ENCODE measurements at places on chromosomes 7 and 10.

DNA sequence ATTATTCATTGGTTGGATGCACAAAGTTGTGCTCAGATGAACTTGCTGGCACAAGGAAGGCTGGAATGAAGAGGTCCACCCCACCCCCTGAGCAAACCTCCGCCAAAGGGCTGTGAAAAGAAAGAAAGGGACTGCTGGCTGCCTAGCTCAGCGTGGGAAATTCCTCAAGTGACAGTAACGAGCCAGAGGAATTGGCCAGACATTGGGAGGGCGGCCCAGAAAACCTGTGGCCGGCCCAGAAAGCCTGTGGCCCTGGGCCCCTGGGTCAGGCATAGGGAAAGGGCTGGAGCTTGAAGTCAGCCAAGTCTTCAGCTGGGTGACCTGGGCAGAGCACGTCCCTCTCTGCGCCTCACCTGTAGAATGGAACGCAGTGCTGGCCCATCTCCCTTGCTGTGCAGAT is 30.6 kb upstream of the CTBP2 start:
- no peak for DNase-seq

- DNase-seq, result no peak
Measured at GRCh38 chr10:69446229-69446628, 5.0 kb upstream of the TSPAN15 start.

DNA sequence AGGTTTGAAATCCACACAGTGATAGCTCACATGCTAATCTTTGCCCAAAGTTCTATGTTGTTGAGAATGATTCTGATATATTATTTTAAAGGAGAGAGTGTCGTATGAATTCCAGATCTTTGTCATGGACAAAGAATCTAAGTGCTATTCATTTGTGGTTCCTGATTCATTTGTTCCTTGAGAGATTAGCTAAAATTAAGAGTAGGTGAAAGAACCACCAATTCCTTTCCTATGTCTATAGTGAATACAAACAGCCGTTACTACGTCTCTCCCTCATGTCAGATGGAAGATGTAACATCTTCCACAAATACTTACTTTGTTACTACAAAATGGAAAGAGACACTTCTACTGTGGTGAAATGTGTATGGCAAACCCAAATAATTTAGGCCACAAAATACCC is 3.3 kb upstream of the PLXDC2 start:
- no peak for DNase-seq

DNA sequence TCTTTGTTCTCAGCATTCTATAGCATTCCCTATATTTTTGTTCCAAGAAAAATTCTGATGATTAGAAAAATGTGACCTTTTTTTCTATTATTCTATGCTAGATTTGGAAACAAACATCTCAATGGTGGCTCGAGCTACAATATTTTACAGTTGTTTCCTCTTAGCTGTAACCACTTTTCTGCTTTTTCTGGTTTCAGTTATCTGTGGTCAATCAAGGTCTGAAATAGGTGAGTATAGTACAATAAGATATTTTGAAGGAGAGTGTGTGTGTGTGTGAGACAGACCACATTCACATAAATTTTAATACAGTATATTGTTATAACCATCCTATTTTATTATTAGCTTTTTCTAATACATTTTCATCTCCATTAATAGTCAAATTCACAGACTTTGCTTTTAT is 564.5 kb upstream of the GHITM start:
- no peak for DNase-seq

- no peak for DNase-seq
Measured at GRCh38 chr7:105698531-105698930, 117.2 kb upstream of the EFCAB10 start.

- DNase-seq, result no peak
Measured at GRCh38 chr10:19250546-19250945, 201.9 kb downstream of the MALRD1 start.

DNA sequence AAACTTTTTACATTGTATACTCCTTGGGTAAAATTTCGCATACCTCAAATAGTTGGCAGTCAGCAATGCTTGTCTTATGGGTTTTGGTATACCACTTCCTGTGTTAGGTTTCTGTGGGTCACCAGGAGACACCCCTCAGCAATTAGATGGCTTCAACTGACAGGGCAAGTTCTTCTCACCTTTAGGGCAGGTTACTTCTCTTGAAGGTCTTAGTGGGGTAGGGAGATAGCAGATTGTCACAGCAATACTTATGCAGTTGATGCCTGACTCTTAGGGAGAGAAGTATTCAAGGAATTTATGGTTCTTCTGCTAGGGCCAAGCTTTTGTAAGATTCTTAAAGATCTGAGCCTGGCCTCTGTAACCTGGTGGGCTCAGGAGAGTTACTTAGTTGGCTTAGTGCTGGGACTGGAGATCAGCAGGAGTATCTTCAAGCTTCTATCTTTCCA is 42.9 kb downstream of the MKLN1 start:
- DNase-seq, result no peak

DNA sequence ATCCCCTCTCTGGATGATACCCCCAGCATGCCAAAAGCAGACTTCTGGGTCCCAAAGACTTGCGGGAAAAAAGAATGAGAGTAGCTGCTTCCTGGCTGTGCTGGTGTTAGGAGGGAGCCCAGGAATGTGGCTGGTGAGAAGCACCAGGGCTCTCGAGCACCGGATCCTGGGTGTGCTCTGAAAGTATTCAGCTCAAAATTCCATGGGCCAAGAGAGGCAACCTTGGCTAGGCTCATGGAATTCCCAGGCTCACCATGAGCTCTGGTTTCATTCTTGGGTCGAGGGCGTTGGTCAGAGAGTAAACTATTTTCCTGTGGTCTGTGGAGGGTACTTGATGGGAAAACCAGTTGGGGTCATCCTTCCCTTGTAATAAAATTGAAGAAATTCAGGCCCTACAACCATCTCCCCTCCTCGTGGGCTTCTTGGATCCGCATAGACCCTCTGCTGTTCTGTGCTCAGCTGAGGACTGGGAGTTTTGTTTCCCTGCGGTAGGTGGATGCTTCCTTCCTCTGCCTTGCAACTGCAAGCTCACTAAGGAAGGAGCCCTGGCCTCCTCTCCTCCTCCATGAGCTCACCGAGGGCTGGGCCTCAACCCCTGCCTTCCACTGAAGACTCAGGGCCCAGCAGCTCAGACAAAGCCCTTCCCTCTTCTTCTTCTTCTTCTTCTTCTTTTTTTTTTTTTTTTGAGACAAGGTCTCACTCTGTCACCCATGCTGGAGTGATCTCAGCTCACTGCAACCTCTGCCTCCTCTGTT is 34.5 kb upstream of the AQP1 start:
- DNase-seq, result no peak

- no peak for DNase-seq
Measured at GRCh38 chr10:109991266-109991855, 16.4 kb upstream of the ADD3 start.

GRCh38 chr10:10596256-10596655 is 421.4 kb upstream of the CELF2 start:
- no peak for DNase-seq

DNA sequence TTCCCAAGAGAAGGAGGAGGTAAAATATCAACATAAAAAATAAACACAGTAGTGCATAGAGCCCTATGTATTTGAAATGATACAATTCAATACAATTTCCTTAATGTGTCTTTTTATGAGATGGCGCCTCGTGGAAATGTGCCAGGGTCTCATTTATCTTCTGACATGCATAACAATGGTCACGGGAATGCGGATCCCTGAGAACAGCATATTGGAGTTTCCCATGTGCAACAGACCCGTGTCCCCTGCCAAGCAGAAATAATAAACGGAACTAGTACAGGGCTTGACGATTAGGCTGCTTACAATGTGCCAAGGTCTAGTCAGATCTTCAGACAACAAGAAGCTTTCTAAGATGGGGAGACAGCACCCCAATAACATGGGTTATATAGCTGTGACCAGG is 217.9 kb downstream of the ARHGAP21 start:
- no peak for DNase-seq

DNA sequence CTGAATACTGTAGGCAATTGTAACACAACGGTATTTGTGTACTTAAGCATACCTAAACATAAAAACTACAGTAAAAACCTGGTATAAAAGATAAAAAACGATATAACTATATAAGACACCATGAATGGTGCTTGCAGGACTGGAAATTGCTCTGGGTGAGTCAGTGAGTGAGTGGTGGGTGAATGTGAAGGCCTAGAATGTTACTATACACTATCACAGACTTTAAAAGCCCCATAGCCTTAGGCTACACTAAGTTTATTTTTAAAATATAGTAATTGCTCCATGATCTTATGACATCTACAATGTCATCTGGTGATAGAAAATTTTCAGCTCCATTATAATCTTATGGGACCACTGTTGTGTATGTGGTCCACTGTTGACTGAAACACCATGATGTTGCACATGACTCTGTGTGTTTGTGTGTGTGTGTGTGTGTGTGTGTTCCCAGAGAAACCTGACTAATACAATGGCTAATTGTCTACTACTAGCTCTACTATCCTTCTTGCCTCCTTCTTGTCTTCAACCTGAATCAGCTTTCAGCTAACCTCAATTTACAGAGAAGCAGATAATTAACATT is 27.6 kb upstream of the PRPF18 start:
- no peak for DNase-seq

DNA sequence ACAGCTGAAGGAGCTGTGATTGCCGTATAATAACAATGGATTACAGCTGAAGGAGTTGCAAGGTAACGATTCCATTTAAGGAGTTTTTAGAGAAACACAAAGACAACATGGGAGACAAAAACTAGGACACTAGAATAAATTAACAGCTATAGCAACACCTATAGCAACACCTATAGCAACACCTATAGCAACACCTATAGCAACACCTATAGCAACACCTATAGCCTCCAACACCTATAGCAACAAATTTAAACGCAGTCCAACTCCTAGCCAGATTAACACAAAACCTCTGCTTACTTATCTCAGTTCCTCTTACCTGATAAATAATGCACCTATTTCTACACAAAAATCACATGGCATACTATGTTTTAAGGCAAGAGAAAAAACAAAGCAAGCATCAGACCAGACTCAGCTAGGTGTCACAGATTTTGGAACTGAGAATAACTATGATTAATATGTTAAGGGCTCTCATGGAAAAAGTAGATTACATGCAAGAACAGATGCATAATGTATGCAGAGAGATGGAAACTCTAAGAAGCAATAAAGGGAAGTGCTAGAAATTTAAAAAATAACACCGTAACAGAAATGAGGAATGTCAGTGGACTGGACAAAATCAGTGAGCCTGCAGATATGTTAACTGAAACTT is 55.7 kb upstream of the SRPK2 start:
- DNase-seq, result no peak

DNA sequence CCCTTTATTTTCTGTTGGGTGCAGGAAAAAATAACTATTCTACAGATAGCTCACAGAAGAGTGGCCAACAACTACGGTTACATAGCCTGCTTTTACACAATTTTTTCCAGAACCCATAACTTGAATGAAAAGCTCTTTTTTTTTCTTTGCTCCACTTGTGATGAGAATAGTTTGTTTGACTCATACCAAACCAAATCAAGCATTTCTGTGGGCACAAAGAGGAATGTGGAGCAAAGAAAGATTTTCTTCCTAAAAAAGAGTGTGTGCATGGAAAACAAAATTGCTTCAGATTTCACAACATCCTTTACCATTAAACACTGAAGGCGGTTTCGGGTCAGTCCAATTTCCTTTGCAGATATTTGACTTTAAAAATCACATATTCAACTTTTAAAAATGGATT is 54.8 kb upstream of the RAB11FIP2 start:
- no peak for DNase-seq

DNA sequence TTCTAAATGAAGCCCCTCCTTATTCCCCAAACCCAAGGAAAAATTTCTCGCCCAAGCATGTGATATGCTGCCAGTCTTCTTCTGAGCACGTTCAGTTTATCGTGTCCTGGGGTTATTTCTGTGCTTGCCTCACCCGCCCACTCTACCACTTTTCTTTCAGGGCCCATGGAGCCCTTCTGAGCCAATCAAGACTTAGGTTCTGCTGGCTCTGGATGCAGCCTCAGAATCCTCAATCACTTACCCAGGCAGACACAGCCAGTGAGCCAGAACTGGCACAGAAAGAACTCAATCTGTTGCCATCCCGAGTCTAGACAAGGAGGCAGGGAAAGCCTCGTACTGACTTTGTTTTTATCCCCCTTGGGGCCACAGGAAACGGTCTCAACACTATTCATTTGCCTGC is 34.2 kb upstream of the C10orf90 start:
- no peak for DNase-seq

- no peak for DNase-seq
Measured at GRCh38 chr7:116283595-116284204, 73.4 kb downstream of the TES start.

DNA sequence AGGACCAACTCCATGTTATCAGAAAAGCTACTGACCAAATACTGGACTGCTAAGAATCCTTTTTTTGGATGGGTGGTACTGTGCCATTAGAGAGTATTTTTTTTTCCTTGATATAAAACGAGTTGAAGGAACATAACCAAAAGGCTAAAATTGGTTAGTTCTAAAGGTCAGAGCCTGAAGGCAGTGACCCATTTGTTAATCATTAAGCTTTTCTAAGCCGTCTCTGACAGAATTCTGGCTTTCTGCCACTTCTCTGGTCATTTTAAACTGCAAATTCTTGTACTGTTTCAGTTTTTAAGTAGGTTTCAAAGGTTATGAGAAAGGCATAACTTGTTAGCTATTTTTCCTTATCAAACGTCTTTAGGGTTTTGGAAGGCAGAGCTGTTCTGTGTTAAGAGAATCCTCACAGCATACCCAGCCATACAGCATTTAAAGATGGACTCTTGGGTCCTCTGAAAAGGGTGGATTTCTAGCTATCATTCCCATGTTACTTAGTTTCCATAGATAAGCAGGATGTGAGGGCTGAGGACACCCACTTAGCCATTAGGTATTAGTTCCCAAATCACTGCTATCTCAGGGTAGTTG is 196.8 kb downstream of the RNLS start:
- no peak for DNase-seq

DNA sequence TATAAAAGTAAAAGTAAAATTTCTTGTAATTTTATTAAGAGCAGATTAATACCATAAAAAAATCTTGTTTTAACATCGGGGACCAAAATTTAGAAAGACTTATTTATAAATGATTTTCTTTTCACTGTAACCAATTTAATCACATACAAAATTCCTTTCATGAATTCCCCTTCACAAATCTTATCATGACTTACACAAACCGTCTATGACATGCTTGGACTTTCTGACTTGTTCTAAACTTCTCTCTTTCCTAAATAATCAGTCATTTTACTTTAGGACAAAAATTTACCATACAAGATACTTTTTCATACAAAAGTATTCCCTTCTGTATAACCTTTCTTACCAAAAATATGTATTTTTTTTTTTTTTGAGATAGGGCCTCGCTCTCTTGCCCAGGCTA is 9.3 kb downstream of the CROT start:
- no peak for DNase-seq

Data from NCI-H1417 treated with DMSO at 0.1 percent for 48 hours (cell line).